ENCODE measurements at places on chromosomes 16 and 17. TPM values are rescaled to one million over a fixed set of nuclear protein-coding genes. Genes with fewer than 3 reads are reported as not detected.

The CLEC10A gene
- total RNA-seq = 0.24 TPM

GRCh38 chr16:89904606-89905510, 13.8 kb upstream of the MC1R start:
- H3K4me3 ChIP-seq = no peak overlapping the region
- H3K27me3 ChIP-seq = no peaks in the 10 kb centered on the region
- DNase-seq = peak; percentile 23
- H3K27ac ChIP-seq = no peak overlapping the region
- H3K36me3 ChIP-seq = peaks cover 53% of the 10 kb centered on the region
- peaks cover under 1% of the 10 kb centered on the region for H3K4me1 ChIP-seq

DNA sequence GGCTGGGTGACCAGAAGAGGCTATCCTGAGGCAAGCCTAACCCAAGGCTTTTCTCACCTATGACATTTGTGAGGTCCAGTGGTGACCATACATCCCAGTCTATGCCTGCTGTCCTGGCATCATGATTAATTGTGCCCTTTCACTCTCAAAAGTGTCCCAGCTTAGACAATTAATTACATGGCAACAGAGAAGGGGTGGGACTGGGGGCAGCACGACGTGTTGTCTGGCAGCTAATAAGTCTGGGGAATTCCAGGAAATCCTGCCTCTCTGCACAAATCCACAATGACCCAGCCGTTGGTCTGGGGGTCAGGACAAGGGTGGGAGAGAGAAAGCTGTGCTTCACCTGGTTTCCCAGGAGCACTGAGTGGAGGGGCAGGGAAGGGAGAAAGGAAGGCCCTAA, 14.0 kb upstream of the MTMR4 start:
- H3K27me3 ChIP-seq = no peaks in the 10 kb centered on the region
- H3K4me1 ChIP-seq = peaks cover 13% of the 10 kb centered on the region
- no peak overlapping the region for H3K4me3 ChIP-seq
- no peaks in the 10 kb centered on the region for H3K36me3 ChIP-seq
- DNase-seq = no peak

DNA sequence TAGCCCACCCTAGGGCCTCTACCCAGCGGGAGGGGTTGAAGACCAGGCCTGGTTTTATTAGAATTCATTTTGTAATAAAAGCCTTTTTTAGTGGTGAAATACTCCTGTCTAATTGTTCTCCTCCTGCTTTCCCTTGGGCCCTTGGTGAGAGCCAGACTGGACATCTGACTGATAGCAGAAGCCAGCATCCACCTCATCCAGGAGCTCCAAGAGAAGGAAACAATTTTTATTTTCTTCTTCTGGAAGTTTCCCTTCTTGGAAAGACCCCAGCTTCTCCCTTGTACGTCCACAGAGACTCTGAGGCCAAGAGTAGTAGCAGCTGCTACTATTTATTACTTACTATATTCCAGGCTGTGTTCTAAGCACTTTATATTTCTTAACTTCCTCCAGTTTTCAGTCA, 4.0 kb upstream of the PHKG2 start:
- H3K4me3 ChIP-seq = no peak overlapping the region
- H3K27ac ChIP-seq = no peak overlapping the region
- H3K27me3 ChIP-seq = no peaks in the 10 kb centered on the region
- H3K36me3 ChIP-seq = no peaks in the 10 kb centered on the region
- peaks cover 5% of the 10 kb centered on the region for H3K4me1 ChIP-seq

The RAMP2 gene
- not detected for total RNA-seq

GRCh38 chr16:2009164-2009711, 383 bp downstream of the ZNF598 start:
- peaks cover 38% of the 10 kb centered on the region for H3K4me1 ChIP-seq
- DNase-seq = no peak
- H3K27me3 ChIP-seq = no peaks in the 10 kb centered on the region
- no peaks in the 10 kb centered on the region for H3K36me3 ChIP-seq
- H3K4me3 ChIP-seq = peak overlapping the region; percentile 57

DNA sequence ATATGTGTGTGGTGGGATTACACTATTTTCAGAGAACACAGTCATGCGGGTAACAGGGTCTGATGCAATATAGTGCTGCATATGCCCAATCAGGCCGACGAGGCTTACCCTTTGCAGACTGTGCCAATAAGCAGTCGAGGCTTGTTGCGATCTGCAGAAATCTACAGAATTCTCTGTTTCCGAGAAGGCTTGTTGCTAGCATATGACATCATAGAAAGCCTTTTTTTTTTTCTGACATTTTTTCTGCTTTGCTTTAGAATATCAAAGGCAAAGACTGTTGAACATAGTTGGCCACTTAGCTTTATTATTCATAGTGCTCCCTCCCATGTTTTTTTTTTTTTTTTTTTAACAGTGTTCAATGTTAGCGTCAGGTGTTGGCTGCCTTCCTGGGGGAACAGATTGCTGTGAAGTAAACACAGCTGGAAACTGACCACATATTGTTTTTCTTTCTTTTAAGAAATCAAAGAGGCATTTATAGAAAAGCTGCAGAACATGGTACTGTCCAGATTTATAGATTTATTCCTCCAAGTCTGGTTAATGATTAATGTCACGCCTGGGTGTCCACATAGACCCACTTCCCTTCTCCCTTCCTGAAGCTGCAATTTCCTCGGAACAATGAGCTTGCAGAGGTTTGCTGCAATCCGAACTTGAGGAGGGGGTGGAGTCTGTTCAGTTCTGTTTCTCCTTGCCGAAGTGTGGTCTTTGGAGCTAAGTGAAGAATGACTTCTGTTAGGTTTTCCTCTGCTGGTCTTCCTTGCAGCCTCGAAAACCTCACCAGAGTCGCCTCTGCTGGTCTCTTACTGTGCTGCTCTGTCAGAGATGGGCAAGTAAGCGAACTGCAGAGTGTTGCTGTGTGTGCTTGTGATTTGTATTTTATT, 87.3 kb downstream of the MAP2K6 start:
- no peak overlapping the region for H3K27ac ChIP-seq
- H3K36me3 ChIP-seq = no peaks in the 10 kb centered on the region
- no peak overlapping the region for H3K4me3 ChIP-seq
- no peaks in the 10 kb centered on the region for H3K27me3 ChIP-seq
- peaks cover 44% of the 10 kb centered on the region for H3K4me1 ChIP-seq

The ALDOC gene
- total RNA-seq = 20.7 TPM

- no peak overlapping the region for H3K27ac ChIP-seq
- H3K4me1 ChIP-seq = no peaks in the 10 kb centered on the region
- no peak for DNase-seq
- no peak overlapping the region for H3K4me3 ChIP-seq
- no peaks in the 10 kb centered on the region for H3K36me3 ChIP-seq
Observed at GRCh38 chr16:48946686-48947370, 334.8 kb downstream of the CBLN1 start.

- H3K27ac ChIP-seq = peak overlapping the region; percentile 99
- peak overlapping the region; percentile 98 for H3K4me3 ChIP-seq
- peaks cover 30% of the 10 kb centered on the region for H3K36me3 ChIP-seq
- peaks cover 17% of the 10 kb centered on the region for H3K4me1 ChIP-seq
Observed at GRCh38 chr17:82449883-82450356, 632 bp downstream of the CYBC1 start.

The PPP1R1B gene
- total RNA-seq = not detected

The TPSD1 gene
- total RNA-seq = not detected

DNA sequence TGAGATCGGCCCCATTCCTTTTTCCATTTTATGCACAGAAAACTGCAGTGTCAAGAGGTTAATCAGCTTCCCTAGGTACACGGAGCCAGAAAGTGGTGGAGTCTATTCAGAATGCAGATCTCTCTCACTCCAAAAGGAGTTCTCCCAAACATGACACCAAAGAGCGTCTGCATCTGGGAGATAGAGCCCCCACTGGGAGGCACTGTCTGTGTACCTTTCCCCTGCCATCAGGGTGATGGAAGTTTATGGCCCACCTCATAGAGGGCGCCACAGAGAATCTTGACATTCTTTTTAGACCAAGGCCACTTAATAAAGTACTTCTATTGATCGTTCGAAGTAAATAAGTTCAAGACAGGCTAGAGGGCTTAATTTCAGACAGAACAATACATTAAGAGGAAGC, 493.7 kb upstream of the ERCC4 start:
- no peak overlapping the region for H3K4me3 ChIP-seq
- peaks cover 5% of the 10 kb centered on the region for H3K4me1 ChIP-seq
- H3K36me3 ChIP-seq = no peaks in the 10 kb centered on the region
- no peaks in the 10 kb centered on the region for H3K27me3 ChIP-seq

- no peak overlapping the region for H3K27ac ChIP-seq
- no peak overlapping the region for H3K4me3 ChIP-seq
- no peak for DNase-seq
- H3K27me3 ChIP-seq = peaks cover 5% of the 10 kb centered on the region
- no peaks in the 10 kb centered on the region for H3K4me1 ChIP-seq
- no peaks in the 10 kb centered on the region for H3K36me3 ChIP-seq
Observed at GRCh38 chr17:79424471-79425185, 186.2 kb downstream of the RBFOX3 start.

GRCh38 chr16:22933173-22933572, 119.2 kb downstream of the HS3ST2 start:
- peak; percentile 34 for DNase-seq
- H3K27ac ChIP-seq = no peak overlapping the region
- peak overlapping the region; percentile 38 for H3K4me3 ChIP-seq
- no peaks in the 10 kb centered on the region for H3K27me3 ChIP-seq

DNA sequence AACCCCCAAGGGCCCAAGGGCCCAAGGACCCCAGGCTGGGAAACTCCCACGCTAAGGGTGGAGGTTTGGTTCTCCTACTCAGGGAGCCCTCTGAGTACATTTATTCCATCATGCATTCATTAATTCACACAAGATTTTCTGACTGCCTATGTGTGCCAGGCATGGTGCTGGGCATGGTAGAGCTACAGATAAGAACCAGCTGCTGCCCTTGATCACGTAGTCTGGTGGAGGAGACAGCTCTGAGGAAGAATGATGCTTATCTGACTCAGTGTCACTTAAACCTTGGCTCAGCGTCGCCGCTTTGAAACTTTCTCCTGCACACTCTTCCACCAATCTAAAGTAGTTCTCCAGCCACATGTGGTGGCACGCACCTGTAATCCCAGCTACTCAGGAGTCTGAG, 3.6 kb upstream of the ARL4D start:
- no peaks in the 10 kb centered on the region for H3K27me3 ChIP-seq
- H3K27ac ChIP-seq = no peak overlapping the region
- H3K4me3 ChIP-seq = no peak overlapping the region

DNA sequence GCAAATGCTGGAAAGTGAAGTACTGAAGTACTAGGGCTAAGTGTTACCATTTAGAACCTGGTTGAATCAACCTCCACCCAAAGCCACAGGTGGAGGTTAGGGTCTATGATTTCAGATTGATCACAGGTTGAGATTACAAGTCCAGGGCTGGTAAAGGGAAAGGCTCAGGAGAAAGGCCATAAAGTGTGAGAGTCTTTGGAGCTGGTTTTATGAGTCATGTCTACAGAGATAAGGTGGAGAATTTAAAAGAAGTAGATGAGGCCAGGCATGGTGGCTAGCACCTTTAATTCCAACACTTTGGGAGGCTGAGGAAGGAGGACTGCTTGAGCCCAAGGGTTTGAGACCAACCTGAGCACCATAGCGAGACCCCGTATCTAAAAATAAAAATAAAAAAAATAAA, 221.7 kb upstream of the CDH11 start:
- H3K36me3 ChIP-seq = no peaks in the 10 kb centered on the region
- no peaks in the 10 kb centered on the region for H3K27me3 ChIP-seq
- no peaks in the 10 kb centered on the region for H3K4me1 ChIP-seq
- H3K4me3 ChIP-seq = no peak overlapping the region
- H3K27ac ChIP-seq = no peak overlapping the region

DNA sequence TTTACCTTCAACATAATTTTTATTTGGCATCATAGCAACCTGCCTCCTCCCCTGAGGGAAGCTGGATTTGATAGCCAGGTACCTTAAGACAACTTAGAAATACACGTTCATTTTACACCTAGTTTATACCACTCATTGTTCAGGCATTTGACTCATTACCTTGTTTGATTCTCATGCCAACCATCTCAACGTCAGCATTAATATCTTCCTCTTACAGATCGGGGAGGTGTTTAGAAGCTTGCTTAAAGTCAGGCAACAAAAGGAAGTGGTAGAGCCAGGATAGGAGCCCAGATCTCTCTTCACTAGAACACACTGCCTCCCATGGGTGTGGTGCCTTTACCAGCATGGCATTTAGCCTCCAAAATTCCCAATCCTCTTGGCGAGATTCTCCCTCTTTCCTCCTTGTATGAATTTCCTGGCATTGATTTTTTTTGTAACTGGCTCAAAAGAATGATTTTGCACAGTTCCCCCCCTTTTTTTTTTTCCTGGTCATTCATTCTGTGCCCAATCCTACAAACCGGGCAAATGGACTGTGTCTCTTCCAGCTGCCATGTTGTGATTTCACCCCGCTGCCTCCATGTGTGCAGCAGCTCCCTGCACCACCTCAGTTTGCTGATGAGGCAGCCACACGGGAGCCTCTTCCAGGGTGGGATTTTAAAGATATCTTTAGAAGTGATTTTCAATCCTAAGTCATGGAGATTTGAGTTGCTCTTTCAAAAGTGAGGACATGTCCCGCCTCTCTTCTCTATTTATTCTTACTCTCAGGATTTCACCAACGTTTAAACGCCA, 383.6 kb downstream of the UTP18 start:
- no peaks in the 10 kb centered on the region for H3K36me3 ChIP-seq
- H3K27me3 ChIP-seq = no peaks in the 10 kb centered on the region
- no peaks in the 10 kb centered on the region for H3K4me1 ChIP-seq

The PROCA1 gene
- 26.8 TPM for total RNA-seq

The SLFN13 gene
- 30.9 TPM for total RNA-seq

The PRDM7 gene
- not detected for total RNA-seq

DNA sequence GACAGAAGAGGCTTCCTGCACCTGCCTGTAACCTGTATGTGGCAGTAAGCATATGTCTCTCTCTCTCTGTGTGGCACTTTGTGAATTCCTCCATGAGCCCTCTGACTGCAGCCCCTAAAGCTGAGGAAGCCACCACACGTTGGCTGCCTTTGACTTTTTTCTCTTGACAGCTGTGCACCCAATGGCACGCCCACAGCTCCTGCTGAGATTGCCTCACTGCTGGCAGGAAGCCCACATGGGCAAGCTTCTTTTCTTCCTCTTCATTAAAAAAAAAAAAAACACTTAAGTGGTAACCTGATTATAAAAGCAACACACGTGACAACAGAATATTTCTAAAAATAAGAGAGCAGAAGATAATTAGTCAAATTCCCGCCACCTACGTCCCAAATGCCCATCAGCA, 34.0 kb upstream of the PIRT start:
- DNase-seq = no peak
- no peaks in the 10 kb centered on the region for H3K36me3 ChIP-seq
- H3K27ac ChIP-seq = no peak overlapping the region
- H3K4me1 ChIP-seq = no peaks in the 10 kb centered on the region

DNA sequence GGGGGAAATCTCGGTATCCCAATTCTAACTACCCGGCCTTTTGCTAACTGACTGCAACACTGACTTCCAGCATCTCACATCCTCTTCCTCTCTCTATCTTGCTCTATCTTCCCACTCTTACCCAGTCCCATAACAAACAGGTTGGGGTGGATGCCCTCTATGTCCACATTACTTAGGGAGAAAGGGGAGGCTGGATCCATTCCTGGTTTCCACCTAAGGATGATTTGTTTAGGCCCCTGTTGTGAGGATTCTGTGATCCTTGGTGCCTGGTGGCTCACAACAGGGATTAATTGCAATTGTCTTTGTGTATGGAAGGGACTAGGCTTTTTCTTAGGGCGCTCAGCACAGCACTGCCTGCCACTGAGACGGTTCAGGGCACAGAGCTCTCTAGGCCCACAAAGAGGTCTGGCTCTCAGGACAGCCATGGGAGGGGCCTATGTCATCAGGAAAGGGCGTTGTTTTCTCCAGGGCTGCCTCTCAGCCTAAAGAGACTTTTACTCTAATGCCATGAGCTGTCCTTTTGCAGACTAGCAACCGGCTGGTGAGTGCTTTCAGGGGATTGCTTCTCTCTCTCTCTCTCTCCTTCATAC, 612.1 kb upstream of the SALL1 start:
- no peak for DNase-seq
- H3K27ac ChIP-seq = no peak overlapping the region
- H3K4me1 ChIP-seq = no peaks in the 10 kb centered on the region
- H3K4me3 ChIP-seq = no peak overlapping the region
- no peaks in the 10 kb centered on the region for H3K27me3 ChIP-seq
